Naive thymus-derived CD8-positive, alpha-beta T cell (primary cell): ENCODE measurements at places on chromosomes 16 and 17.
A peak's percentile ranks its signal among the peaks of the same experiment; 100 is the strongest.

DNA sequence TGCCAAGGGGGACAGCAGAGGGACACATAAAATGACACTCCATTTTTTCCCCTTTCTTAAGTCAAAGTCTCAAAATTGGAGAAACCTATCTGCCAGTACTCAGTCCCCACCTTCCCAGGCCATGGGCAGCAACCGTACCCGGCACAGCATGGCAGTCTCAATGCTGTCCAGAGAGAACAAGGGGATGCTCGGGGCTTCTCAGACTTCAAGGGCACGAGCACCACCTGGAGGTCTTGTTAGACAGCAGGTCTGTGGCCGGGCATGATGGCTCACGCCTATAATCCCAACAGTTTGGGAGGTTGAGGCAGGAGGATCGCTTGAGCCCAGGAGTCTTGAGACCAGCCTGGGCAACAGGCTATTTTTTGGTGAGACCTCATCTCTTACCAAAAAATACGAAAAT lies 3.2 kb downstream of the DNAH17 start:
- H3K4me3 ChIP-seq, result no peak overlapping the region
- no peaks in the 10 kb centered on the region for H3K27me3 ChIP-seq
- no peaks in the 10 kb centered on the region for H3K36me3 ChIP-seq

- peaks cover 94% of the 10 kb centered on the region for H3K4me1 ChIP-seq
- peaks cover 6% of the 10 kb centered on the region for H3K36me3 ChIP-seq
- no peak for DNase-seq
- H3K4me3 ChIP-seq, result no peak overlapping the region
- H3K27ac ChIP-seq, result no peak overlapping the region
- H3K27me3 ChIP-seq, result no peaks in the 10 kb centered on the region
These were observed 18.9 kb downstream of the ARHGAP17 start for GRCh38 chr16:24996301-24996700.

DNA sequence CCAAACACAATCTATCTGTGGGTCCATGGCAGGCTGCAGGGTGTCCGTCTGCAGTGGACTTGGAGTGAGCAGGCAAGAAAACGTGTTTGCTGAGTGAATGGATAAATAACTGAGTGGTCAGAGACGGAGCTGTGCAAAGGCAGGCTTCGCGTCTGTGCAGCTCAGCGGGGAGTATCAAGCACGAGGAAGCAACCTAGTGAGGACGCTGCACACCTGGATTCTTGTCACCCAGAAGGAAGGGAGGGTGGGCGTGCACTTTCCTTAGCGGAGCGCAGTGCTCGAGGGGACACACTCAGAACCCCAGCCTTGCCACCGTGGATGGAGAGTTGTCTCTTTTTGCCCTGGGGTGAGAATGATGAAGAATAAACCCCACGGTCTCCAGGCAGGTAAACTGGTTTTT lies 1.5 kb upstream of the RCVRN start:
- no peak overlapping the region for H3K4me3 ChIP-seq
- DNase-seq, result no peak
- no peak overlapping the region for H3K27ac ChIP-seq
- no peaks in the 10 kb centered on the region for H3K27me3 ChIP-seq
- no peaks in the 10 kb centered on the region for H3K36me3 ChIP-seq
- no peaks in the 10 kb centered on the region for H3K4me1 ChIP-seq

DNA sequence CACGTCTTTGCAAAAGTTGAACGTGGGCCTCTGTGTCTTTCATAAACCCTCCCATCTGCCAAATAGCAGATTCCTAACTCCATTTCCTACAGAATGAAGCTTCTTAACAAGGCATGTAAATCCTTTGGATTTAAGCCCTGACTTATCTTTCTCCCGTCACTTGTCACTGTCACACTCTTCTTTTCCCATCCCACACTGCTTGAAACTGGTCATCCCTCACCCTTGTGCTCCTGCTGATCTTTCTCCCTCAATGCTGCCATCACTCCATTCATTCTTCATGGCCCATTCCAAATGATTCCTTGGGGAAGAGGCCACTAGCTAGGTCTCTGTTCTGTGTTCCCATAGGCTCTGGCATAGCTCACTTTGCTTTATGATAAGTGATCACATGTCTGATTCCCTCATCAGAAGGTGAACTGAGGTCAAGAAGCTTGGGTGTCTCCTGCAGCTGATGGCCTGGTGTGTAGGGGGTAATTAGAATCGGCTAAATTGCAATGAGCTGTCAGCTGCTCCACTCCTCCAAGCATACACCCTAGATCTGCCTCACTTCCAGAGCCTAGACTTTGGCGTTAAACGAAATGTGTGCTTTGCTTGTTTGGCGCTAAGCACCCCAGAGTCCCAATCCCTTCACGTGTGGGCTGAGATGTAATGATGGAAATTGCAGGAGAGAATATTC lies 61.7 kb downstream of the PECAM1 start:
- no peak overlapping the region for H3K4me3 ChIP-seq
- no peaks in the 10 kb centered on the region for H3K36me3 ChIP-seq
- H3K27ac ChIP-seq, result no peak overlapping the region
- no peaks in the 10 kb centered on the region for H3K27me3 ChIP-seq

DNA sequence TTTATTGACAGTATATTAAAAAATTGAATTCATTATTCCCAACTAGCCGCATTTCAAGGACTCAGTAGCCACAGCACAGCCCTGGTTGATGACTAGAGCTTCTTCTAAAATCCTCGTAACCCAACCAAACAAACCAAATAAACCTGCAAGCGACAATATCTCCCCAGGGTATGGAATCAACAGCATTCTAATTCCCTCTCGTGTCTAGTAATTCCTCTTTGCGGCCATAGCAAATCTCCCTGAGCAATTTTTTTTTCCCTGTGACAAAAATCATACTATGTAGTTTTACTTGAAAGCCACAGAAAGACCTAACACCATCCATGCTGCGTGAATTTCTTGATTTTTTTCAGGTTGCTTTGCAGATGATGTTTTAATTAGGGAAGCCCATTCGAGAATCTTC lies 143.4 kb upstream of the MYOCD start:
- no peak for DNase-seq
- no peaks in the 10 kb centered on the region for H3K36me3 ChIP-seq
- H3K27ac ChIP-seq, result no peak overlapping the region
- no peaks in the 10 kb centered on the region for H3K4me1 ChIP-seq
- no peaks in the 10 kb centered on the region for H3K27me3 ChIP-seq

- DNase-seq, result no peak
- no peak overlapping the region for H3K27ac ChIP-seq
- peaks cover 7% of the 10 kb centered on the region for H3K36me3 ChIP-seq
- H3K4me3 ChIP-seq, result no peak overlapping the region
- peaks cover 38% of the 10 kb centered on the region for H3K4me1 ChIP-seq
These were observed 32.4 kb downstream of the ADGRG5 start for GRCh38 chr16:57574646-57575467.

DNA sequence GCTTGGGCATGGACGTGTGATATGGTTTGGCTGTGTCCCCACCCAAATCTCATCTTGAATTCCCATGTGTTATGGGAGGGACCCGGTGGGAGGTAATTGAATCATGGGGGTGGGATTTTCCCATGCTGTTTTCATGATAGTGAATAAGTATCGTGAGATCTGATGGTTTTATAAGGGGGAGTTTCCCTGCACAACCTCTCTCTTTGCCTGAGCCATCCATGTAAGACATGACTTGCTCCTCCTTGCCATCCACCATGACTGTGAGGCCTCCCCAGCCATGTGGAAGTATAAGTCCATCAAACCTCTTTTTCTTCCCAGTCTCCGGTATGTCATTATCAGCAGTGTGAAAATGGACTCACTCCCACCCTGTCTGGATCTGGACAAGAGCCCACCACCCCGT lies 393.4 kb downstream of the SEC14L1 start:
- peaks cover 6% of the 10 kb centered on the region for H3K4me1 ChIP-seq
- H3K4me3 ChIP-seq, result no peak overlapping the region
- H3K36me3 ChIP-seq, result no peaks in the 10 kb centered on the region
- H3K27me3 ChIP-seq, result no peaks in the 10 kb centered on the region
- H3K27ac ChIP-seq, result no peak overlapping the region
- DNase-seq, result no peak

DNA sequence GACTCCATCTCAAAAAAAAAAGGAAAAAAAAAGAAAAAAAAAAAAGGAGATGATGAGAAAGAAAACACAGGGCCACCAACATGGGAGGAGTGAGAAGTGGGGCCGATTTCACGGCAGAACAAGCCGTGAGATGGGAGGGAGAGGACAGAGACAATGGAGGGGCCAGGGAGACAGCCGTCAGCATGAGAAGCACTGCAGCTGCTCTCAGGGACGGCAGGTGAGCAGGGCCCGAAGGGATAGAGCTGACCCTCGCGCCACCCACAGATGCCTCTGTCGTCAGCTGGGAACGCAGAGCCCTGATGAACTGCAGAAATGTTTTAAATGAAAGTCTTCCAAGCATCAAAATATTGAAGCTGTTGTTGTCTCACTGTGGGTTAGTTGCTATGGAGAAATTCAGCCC lies 20.3 kb downstream of the PITPNM3 start:
- H3K27ac ChIP-seq, result no peak overlapping the region
- no peaks in the 10 kb centered on the region for H3K4me1 ChIP-seq

GRCh38 chr17:64572682-64573154 lies 65.9 kb downstream of the CEP95 start:
- H3K27me3 ChIP-seq, result no peaks in the 10 kb centered on the region
- peak overlapping the region; percentile 72 for H3K27ac ChIP-seq
- H3K4me1 ChIP-seq, result peaks cover 10% of the 10 kb centered on the region
- H3K36me3 ChIP-seq, result peaks cover 7% of the 10 kb centered on the region
- no peak for DNase-seq
- H3K4me3 ChIP-seq, result no peak overlapping the region

GRCh38 chr16:15983898-15984297 lies 34.5 kb downstream of the ABCC1 start:
- H3K36me3 ChIP-seq, result peaks cover 23% of the 10 kb centered on the region
- peaks cover 52% of the 10 kb centered on the region for H3K4me1 ChIP-seq
- DNase-seq, result no peak

GRCh38 chr16:30063278-30063892 lies 2.2 kb upstream of the ALDOA start:
- no peaks in the 10 kb centered on the region for H3K27me3 ChIP-seq
- peaks cover 30% of the 10 kb centered on the region for H3K4me1 ChIP-seq
- peaks cover 5% of the 10 kb centered on the region for H3K36me3 ChIP-seq
- DNase-seq, result no peak
- peak overlapping the region; percentile 98 for H3K27ac ChIP-seq

- H3K27ac ChIP-seq, result peak overlapping the region; percentile 84
- no peak overlapping the region for H3K4me3 ChIP-seq
- H3K36me3 ChIP-seq, result no peaks in the 10 kb centered on the region
- peaks cover 12% of the 10 kb centered on the region for H3K4me1 ChIP-seq
- DNase-seq, result peak; percentile 74
These were observed 14.4 kb downstream of the CDIPT start for GRCh38 chr16:29848420-29849297.

DNA sequence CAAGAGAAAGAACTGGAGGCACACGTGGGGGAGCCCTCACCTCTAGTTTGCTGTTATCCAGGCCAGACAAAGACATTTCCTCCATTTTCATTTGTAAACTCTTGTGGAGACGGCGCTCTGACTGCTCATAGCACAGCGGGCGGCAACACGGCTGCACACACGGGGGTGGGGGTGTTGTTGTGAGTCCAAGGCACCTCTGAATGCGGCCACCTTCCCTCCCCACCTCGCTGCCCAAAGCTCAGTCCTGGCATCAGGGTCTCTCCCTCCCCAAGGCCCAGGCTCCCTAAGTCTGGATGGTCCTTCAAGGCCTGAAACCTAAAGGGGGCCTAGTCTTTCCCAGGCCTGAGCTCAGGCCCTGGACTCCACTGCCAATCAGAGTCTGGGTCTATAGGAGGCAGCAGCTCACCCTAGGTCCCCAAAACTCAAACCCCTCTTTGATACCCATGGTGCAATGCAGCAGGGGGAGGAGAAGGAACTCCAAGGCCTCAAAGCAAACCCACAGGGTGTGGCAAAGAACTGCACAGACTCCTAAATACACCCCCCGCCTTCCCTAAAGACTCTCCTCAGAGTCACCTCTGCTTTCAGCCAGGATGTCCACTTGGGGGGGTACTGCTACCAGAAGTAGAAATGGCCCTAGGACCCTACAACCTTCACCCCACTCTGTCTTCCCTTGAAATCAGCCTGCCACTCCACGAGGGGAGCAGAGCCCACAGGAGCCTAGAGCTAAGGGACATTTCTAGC lies 1.5 kb downstream of the ATXN7L3 start:
- DNase-seq, result peak; percentile 55
- peaks cover 27% of the 10 kb centered on the region for H3K4me1 ChIP-seq
- H3K36me3 ChIP-seq, result peaks cover 44% of the 10 kb centered on the region
- peak overlapping the region; percentile 81 for H3K27ac ChIP-seq

GRCh38 chr17:27743281-27743885 lies 56.9 kb downstream of the NOS2 start:
- H3K27me3 ChIP-seq, result peaks cover 3% of the 10 kb centered on the region
- no peak overlapping the region for H3K4me3 ChIP-seq
- H3K27ac ChIP-seq, result no peak overlapping the region
- DNase-seq, result no peak
- no peaks in the 10 kb centered on the region for H3K4me1 ChIP-seq

- no peaks in the 10 kb centered on the region for H3K36me3 ChIP-seq
- DNase-seq, result no peak
- H3K27ac ChIP-seq, result no peak overlapping the region
- no peak overlapping the region for H3K4me3 ChIP-seq
- H3K4me1 ChIP-seq, result no peaks in the 10 kb centered on the region
- H3K27me3 ChIP-seq, result no peaks in the 10 kb centered on the region
These were observed 73.3 kb downstream of the RPH3AL start for GRCh38 chr17:279331-279730.

GRCh38 chr17:76497979-76498875 lies 3.0 kb downstream of the RHBDF2 start:
- DNase-seq, result no peak
- H3K27me3 ChIP-seq, result no peaks in the 10 kb centered on the region
- H3K36me3 ChIP-seq, result no peaks in the 10 kb centered on the region
- peaks cover 87% of the 10 kb centered on the region for H3K4me1 ChIP-seq
- no peak overlapping the region for H3K27ac ChIP-seq

DNA sequence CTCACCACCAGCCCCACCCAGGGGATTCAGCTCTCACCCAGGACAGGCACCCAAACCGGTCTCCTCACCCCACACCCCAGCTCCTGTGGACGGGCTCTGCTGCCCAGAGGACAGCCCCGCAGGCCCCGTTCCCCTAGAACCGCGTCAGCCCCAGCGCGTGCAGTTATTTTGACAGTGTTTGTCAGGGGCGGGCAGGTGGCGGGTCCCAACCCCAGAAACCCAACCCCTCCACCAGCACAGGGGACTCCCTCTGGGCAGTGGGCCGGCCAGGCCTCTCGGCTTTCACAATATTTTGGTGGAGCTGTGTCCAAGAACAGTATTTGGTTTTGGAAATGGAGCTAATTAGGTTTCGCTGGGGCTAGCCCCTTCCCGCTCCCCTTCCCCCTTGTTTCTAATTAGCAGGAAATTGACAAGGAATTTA lies 44.8 kb downstream of the BAHCC1 start:
- H3K27me3 ChIP-seq, result no peaks in the 10 kb centered on the region
- no peaks in the 10 kb centered on the region for H3K36me3 ChIP-seq
- no peak overlapping the region for H3K4me3 ChIP-seq
- no peak overlapping the region for H3K27ac ChIP-seq
- no peak for DNase-seq

- H3K4me3 ChIP-seq, result peak overlapping the region; percentile 78
- no peak overlapping the region for H3K27ac ChIP-seq
- H3K36me3 ChIP-seq, result no peaks in the 10 kb centered on the region
- DNase-seq, result no peak
- H3K27me3 ChIP-seq, result peaks cover 43% of the 10 kb centered on the region
These were observed 1.6 kb downstream of the KCNH4 start for GRCh38 chr17:42179335-42179734.
